Gastrocnemius medialis (tissue), 4 donors: ENCODE measurements at places on chromosomes 6 and 20. TPM values are rescaled to one million over a fixed set of nuclear protein-coding genes. Genes with fewer than 3 reads are reported as not detected.

The ZSWIM1 gene
- total RNA-seq: 5.7 TPM

The EFCAB8 gene
- not detected for total RNA-seq

The RAB44 gene
- total RNA-seq: not detected

The SMIM29 gene
- 39.5 TPM for total RNA-seq

The DUSP15 gene
- not detected for total RNA-seq

The TAGAP gene
- not detected for total RNA-seq

The WFDC6 gene
- total RNA-seq: not detected

The TTK gene
- not detected for total RNA-seq

DNA sequence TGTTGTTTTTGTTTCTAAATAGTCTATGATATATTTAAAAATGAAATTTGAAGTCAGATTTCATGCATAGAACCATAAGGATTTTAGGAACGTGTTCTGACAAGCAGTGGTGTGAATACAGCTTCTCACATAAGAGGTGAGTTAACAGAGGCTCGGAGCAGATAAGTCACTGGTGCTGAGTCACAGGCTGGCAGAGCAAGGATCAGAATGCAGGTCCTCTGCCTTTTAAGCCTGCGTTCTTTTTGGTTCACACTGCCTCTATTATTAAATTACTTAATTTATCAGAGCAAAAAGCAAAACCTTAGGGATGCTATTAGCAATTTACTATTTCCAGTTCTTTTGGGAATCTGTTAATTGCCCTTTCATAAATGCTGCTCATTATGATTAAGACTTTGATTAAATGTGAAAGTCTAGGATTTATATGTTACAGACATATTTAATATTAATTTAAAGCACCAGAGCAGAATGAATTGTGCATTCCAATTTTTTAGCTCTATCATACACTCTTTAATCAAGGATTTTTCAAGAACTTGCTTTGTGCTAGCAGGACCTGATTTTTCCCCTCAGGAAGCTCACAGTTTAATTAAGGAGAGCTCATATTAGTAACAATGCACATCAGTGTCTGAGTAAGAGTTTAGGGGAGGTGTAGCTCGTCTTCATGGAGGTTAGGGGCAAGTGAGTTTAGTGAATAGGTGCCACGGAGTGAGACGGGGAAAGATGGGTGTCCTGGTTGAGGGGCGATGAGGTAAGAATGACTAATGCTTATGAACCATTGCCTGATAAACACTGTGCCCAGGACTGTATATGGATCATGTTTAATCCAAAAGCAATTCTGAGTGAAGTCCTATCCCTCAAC, 212.7 kb upstream of the AGPAT4 start:
- peak; percentile 60 for DNase-seq

DNA sequence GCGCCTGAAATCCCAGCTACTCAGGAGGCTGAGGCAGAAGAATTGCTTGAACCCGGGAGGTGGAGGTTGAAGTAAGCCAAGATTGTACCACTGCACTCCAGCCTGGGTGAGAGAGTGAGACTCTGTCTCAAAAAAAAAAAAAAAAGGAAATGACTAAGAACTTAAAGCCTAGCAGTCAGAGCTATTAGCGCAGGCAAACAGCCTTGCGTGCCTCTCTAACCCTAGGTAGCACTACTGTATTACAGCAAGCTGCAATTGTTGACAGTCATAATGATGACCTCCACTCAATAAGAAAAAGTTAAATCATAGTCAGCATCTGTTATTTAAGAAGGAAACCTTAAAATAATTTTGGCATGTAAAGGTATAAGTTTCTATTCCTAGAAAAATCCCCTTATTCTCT, 14.4 kb downstream of the GSS start:
- DNase-seq: no peak

GRCh38 chr20:37886851-37887297, 16.1 kb upstream of the VSTM2L start:
- no peak for DNase-seq

GRCh38 chr6:25586927-25587326, 65.1 kb upstream of the SCGN start:
- no peak for DNase-seq

DNA sequence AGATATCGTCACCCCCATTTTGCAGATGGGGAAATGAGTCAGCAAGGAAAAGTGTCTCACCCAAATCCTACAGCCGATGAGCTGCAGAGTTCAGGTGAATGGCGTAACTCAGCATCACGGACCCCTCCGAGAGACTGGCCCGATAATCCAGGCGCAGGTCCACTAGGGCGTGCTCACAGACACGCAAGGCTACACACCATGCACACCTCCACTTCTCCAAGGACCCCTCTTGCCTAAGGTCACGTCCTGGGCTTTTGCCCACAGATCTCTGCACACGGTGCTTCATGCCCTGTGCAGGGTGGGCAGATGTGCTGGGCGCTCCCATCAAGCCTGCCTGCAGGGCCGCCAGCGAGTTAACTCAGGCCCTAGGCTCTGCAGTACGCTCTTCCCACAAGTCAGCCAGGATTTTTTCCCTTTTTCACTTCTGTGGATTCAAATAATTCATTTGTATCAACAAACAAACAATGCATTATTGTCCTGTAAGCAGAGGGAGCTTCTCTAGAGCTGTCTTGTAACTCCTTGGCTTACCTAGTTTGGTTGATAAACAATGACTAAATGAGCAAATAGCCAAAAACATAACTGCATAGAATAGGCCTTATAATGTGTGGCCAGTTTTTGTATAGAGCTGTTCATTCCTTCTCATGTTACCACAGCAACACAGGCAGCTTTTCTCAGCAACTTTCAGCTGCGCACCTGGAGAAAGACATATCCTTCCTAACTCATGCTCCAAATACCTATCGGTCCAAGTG, 139.1 kb downstream of the AGPAT4 start:
- no peak for DNase-seq

DNA sequence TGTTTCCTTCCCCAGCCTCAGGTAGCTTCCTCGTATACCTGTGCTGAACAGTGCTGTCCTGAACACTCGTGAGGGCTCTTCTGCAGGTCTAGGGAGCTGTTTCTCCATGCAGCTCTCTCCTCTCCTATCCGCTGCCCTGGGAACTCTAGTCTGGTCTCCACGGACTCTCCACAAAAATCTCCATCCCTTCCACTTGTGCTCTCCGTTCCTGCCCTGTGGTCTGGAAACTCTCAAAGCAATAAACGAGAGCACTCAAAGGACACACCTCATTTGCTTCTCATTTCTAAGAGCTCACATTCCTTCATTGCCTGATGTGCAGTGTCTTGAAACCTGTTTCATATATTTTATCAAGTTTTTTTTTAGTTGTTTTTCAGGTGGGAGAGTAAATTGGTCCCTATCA, 235.9 kb upstream of the RGS17 start:
- DNase-seq: no peak

- no peak for DNase-seq
Measured at GRCh38 chr6:98946266-98946878, 1.4 kb downstream of the FBXL4 start.

GRCh38 chr20:57966620-57967019, 256.8 kb upstream of the PMEPA1 start:
- no peak for DNase-seq

- DNase-seq: no peak
Measured at GRCh38 chr6:108002365-108003221, 44.6 kb upstream of the SEC63 start.

DNA sequence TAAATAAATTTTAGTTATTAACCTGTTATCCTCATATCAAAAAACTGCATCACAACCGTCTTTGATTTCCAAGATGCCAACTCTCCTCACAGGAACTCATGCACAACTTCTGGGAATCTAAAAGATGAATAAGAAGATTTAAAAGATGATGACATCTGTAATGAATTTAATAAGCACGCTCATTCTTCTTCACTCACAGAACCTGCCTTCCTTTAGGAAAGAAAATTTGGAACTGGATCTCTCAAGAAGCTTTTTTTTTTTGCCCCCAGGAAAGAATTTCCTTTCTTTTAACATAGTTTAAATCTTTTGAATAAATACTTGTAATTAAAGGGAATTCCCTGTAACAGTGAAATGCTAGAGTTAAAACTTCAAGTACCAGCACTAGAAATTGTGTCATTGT, 161.5 kb downstream of the HIVEP2 start:
- DNase-seq: no peak

DNA sequence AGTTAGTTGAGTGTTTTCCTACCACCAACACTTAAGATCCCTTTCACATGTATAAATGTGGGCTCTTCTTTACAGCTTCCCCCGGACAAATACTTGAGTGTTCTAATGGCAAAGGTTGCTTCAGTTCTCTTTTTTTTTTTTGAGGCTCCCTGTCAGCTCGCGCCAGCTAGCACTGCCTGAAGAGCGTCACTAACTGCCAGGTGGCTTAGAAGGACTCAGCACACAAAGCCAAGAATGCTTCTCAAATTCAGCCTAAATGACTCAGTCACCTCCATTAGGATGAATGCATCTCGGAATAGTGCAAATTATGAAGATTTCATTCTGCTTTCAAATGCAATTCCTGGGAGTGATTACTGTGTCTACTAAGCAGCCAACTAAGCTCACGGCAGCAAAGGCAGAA, 150.7 kb upstream of the BTBD3 start:
- DNase-seq: no peak

GRCh38 chr6:16274885-16275589, 36.6 kb downstream of the GMPR start:
- no peak for DNase-seq

- no peak for DNase-seq
Measured at GRCh38 chr20:41998539-41999341, 380.6 kb upstream of the CHD6 start.

DNA sequence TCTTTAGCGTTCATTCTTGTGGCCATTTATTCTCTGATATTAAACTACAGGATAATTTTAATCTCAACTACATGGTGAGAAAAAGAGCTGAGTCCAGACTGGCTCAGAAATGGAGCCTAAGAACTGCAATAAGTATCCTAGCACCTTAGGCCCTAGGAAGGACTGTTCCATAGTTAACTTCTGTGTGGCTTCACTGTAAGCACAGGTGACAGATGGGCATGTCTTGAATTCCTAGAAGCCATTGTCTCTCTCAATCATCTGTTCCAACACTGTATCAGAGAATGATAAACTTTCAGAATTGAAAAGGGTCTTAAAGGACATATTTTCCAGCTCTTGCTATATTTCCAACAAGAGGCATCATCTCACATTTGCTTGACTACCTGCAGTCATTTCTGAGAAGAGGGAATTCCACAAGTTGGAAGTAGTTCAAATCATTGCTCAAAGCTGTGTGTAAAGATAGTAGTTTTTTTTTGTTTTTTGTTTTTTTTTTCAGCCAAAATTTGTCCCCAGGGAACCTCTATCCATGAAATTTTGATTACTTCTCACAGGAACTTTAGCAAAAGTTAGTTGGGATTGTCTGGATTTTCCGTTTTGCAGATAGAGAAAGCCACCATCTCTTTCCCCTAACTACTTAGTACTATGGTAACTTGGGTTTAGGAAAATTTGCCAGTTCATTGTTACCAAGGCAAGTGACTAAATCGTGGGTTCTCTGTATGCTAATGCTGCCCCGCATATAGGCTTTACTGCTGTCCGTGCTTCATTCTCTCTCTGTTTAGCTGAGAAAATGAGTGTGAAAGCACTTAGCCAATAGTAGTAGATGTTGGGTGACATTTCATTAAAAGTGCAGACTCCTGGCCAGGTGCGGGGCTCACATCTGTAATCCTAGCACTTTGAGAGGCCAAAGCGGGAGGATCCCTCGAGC, 47.2 kb downstream of the KCNS1 start:
- no peak for DNase-seq

DNA sequence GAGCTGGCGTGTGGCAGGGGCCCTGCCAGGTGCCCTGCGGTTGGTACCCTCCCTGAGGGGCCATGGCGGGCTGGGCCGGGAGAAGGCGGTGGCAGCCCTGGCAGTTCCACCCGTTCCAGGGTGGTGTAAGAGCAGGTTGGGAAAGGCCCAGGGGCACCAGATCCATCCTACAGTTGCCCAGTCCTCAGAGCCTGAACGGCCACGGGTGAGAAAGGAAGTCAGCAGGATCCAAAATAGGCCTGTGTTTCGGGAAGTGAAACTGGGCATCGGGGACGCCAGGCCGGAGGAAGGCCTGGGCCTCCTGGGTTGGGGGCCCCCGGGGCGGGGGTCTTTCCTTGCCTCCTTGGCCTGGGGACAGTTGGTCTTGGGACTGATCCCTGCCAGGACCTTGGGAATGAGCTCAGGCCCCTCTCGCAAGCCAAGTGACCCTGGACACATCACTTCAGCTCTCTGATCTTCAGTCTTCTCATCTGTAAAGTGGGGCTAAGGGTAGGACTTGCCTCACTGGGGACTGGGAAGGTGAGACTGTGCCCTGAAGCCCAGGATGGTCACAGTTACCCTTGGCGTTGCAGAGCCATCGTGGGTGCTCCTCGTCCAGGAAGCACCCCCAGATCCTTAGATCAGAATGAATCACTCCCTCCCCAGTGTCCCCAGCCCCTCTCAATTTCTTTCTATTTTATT, 18.1 kb upstream of the NOL4L start:
- no peak for DNase-seq

GRCh38 chr6:40352527-40353170, 234.5 kb downstream of the LRFN2 start:
- DNase-seq: no peak

DNA sequence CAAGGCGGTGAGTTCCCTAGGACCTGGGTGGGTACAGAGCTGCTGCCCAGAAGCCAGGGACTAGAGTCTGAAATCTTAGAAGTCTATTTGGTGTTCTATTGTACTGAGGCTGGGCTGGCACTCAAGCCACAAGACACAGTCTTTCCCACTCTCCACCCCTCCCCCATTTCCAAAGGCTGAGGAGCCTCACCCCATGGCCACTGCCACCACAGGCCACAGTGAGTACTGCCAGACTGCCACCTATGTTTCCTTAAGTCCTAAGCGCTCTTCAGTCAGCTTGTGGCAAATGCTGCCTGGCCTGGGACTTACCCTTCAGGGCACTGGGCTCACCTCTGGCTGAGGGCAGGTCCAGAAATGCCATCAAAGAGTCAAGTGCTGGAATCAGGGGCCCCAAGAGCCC, 469.3 kb downstream of the HAO1 start:
- no peak for DNase-seq

- DNase-seq: no peak
Measured at GRCh38 chr6:144756469-144756868, 471.3 kb downstream of the UTRN start.

DNA sequence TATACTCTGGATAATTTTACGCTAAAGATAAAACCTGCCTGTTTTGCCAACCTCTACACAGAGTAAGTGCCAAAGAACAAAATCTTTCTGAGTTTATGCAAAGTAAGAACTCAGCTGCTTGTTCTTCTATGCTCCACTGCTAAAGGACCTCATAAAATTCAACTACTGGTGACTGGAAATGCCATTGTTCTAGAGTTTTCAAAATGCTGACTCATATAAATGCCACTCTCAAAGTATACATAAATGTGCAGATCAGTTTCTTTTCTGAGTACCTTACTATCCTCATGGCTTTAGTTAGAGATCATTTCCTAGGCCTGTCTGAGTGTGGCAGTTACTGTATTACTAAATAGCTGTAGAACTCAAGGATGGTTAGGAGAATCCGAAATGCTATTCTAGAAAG, 45.6 kb downstream of the LYRM4 start:
- DNase-seq: no peak

- DNase-seq: no peak
Measured at GRCh38 chr20:3208786-3209256, 477 bp upstream of the ITPA start.
